Lower lobe of right lung (tissue), 2 donors: ENCODE measurements at places on chromosomes 4 and X. TPM values are rescaled to one million over a fixed set of nuclear protein-coding genes. Genes with fewer than 3 reads are reported as not detected.

FAT4 gene
- total RNA-seq: 15.2 TPM

DNA sequence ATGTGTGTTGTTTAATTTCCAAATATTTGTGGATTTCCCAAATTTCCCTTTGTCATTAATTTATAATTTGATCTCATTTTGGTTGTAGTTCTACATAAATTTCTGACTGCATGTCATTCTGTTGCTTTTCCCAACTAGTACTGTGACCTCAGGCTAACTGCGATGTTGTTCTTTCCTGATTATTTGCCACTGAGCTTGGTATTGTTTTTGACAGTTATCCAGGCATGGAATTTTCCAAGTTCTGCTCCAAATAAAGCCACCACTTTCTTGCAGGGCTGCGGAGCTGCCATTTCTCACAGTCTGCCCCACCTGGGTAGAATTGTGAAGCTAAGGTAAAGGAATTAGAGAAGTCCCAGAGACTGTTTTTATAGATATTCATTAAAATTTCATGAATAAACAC, 328.8 kb downstream of the ZNF674 start:
- H3K4me1 ChIP-seq: no peaks in the 10 kb centered on the region
- no peaks in the 10 kb centered on the region for H3K36me3 ChIP-seq
- no peak overlapping the region for H3K4me3 ChIP-seq

GRCh38 chr4:141432000-141432712, 204.2 kb upstream of the IL15 start:
- H3K27ac ChIP-seq: no peak overlapping the region
- no peak for DNase-seq
- no peaks in the 10 kb centered on the region for H3K36me3 ChIP-seq
- H3K27me3 ChIP-seq: no peaks in the 10 kb centered on the region
- no peaks in the 10 kb centered on the region for H3K4me1 ChIP-seq
- no peak overlapping the region for H3K4me3 ChIP-seq

RPS6KA6 gene
- total RNA-seq: 1.9 TPM

GRCh38 chr4:11914406-11914805, 485.7 kb upstream of the HS3ST1 start:
- no peaks in the 10 kb centered on the region for H3K27me3 ChIP-seq
- no peak for DNase-seq
- H3K27ac ChIP-seq: no peak overlapping the region
- no peaks in the 10 kb centered on the region for H3K4me1 ChIP-seq

DNA sequence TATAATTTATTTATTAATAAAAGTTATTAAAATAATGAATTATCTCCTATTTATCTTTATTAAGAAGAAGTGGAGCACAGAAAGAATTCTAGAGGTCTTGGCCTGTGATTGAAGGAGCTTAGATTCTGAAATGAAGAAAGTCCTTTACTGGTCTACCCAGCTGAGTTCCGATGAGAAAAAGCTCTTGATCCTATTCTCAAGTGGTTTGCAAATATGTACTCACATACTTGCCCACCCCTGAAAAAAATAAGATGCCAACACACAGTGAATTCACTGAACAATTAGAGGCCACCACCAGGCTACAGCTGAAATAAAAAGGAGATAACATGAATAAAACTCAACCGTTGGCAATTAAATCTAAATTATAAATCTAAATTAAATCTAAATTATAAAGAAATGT, 253.4 kb downstream of the MAPK10 start:
- H3K36me3 ChIP-seq: no peaks in the 10 kb centered on the region
- DNase-seq: no peak
- no peaks in the 10 kb centered on the region for H3K4me1 ChIP-seq
- H3K27me3 ChIP-seq: no peaks in the 10 kb centered on the region
- peak overlapping the region; percentile 7 for H3K27ac ChIP-seq
- H3K4me3 ChIP-seq: no peak overlapping the region

GRCh38 chr4:78661921-78662521, 110.5 kb downstream of the ANXA3 start:
- H3K4me1 ChIP-seq: peaks cover 43% of the 10 kb centered on the region
- H3K27ac ChIP-seq: peak overlapping the region; percentile 8
- H3K4me3 ChIP-seq: no peak overlapping the region
- no peaks in the 10 kb centered on the region for H3K36me3 ChIP-seq

KLHL13 gene
- 3.9 TPM for total RNA-seq

GNRHR gene
- total RNA-seq: not detected

GRCh38 chr4:186739317-186739716, 15.7 kb upstream of the FAT1 start:
- H3K27me3 ChIP-seq: no peaks in the 10 kb centered on the region
- H3K36me3 ChIP-seq: no peaks in the 10 kb centered on the region
- DNase-seq: no peak
- no peaks in the 10 kb centered on the region for H3K4me1 ChIP-seq

TMEM144 gene
- 13.1 TPM for total RNA-seq

DNA sequence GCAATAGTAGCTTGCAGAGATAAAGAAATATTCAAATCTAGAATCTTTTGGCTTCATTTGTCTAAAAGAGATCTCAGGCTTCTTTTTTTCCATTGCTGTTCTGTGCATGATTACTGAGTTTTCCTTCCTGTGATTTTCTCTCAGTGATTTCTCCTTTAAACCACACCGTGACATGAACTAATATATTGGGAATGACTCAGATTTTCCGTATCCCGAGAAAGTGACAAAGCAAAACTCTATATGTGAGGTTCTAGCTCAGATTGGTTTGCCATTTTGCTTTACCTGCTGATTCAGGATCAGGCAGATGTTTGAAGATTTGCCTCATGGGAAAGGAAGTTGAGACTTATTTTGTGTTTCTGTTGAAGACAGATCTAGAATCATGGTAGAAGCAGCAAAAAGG, 59.4 kb downstream of the MTHFD2L start:
- H3K27me3 ChIP-seq: no peaks in the 10 kb centered on the region
- no peak for DNase-seq
- H3K27ac ChIP-seq: no peak overlapping the region
- H3K4me1 ChIP-seq: no peaks in the 10 kb centered on the region

DNA sequence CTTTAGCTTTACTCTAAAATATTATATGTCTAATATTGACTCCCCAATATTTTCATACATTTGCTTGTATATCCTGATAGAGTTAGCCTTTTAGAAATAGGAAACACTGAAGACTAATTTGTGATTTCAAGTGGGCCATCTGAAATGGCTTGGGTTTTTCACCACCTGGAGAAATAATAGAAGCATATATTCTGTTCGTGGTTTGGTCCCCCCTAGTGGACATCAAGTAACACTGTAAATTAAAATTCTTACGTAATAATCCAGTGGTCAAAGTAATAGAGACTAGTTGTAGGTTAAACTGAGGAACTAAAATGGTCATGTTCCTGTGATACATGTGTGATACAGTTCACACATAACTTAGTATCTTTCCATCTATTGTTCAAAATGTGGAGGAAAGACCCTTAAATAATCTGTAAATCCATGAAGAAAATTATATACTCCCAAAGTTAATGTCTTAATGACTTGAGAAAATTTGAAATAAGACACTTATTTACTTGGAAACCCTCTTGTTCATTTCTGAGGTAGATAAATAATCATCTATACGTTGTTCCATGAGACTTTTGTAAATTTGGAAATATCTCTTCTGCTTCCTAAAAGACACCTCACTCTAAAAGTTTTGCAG, 79.8 kb upstream of the SMARCAD1 start:
- no peak for DNase-seq
- H3K27me3 ChIP-seq: no peaks in the 10 kb centered on the region
- H3K4me1 ChIP-seq: no peaks in the 10 kb centered on the region
- no peaks in the 10 kb centered on the region for H3K36me3 ChIP-seq
- H3K27ac ChIP-seq: no peak overlapping the region

PHOX2B gene
- total RNA-seq: not detected

DNA sequence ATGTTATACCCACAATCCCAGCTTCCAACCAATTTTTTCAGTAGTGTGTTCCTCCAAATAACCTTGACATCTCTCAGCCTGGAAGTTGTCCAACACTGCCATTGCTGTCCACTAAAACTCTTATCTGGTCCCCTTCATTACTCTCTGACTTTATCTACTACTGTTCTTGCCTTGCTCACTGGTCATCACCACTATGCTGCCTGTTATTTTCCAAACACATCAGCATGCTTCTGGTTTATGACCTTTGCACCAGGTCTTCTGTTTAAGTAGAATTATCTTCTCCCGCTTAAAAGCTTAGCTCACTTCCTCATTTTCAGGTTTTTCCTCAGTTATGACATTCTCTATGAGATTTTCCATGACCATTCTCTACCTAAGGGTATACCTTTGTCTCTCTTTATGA, 5.5 kb downstream of the ELMOD2 start:
- no peak for DNase-seq
- peaks cover 9% of the 10 kb centered on the region for H3K4me1 ChIP-seq
- peaks cover 7% of the 10 kb centered on the region for H3K36me3 ChIP-seq
- no peaks in the 10 kb centered on the region for H3K27me3 ChIP-seq
- no peak overlapping the region for H3K4me3 ChIP-seq
